Right renal pelvis (tissue), 4 donors: ENCODE measurements at places on chromosomes 6 and 20.

GRCh38 chr20:25503936-25504335 lies 81.4 kb downstream of the NINL start:
- DNase-seq, result no peak

DNA sequence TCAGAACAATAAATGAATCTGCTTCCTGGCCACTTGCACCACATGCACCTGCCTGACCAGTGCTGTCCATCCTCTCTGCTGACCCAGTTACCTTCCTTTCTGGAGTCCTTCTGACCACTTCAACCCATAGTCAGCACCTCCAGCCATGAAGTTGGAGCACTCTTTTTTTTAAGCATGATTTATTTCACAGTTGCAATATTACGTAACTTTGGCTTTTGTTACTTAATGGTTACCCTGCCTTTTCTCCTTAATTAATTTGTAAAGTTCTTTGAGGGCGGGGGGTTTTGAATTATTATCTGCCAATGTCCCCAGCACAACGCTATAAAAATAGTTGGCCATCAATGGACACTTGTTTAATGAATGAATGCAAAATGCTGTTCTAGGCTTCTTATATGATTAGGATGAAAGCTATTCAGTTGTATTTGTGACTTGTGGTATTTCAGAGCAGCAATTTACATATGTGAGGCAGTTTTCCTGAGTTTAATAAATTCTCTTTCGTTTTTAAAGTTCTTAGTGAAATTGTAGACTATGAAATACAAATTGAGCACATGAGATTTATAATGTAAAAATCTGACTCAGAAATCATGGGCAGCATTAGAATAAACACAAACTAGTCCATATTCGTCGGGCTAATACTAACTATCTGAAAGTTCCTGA lies 180.0 kb downstream of the HS3ST5 start:
- DNase-seq, result no peak

DNA sequence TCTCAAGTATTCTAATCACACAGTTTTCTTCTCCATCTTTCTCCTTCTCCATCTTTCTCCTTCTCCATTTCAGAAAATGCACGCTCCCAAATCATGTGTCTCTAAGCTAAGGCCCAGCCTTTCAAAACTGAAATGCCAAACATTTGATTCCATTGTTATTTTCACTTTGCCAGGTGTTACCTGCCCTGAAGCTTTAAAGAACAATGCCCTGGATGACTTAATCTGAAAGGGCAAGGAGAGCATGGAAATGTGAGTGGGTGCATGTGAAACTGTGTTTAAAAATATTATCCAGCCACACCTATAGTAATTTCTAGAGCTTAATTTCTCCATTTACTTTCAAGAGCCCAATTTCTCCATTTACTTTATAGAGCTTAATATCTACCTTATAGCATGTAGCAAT lies 42.4 kb upstream of the GCLC start:
- DNase-seq, result no peak

- no peak for DNase-seq
Observed at GRCh38 chr6:44442236-44442635, 54.7 kb downstream of the CDC5L start.
